Osteocyte (in vitro differentiated cells): ENCODE measurements at places on chromosomes 1 and 21. TPM values are rescaled to one million over a fixed set of nuclear protein-coding genes. Genes with fewer than 3 reads are reported as not detected.

Gene BEND5
- 1.5 and 1.7 TPM in 2 replicates for total RNA-seq

- DNase-seq: no peak
Observed at GRCh38 chr1:229693129-229693900, 67.3 kb downstream of the URB2 start.

Gene SZRD1
- 141 and 143 TPM in 2 replicates for total RNA-seq

Gene SPTA1
- not detected in 2 replicates for total RNA-seq

Gene CD1E
- not detected in 2 replicates for total RNA-seq

Gene WNT3A
- not detected in 2 replicates for total RNA-seq

GRCh38 chr1:192566657-192567056 is 8.9 kb upstream of the RGS1 start:
- no peak for DNase-seq

DNA sequence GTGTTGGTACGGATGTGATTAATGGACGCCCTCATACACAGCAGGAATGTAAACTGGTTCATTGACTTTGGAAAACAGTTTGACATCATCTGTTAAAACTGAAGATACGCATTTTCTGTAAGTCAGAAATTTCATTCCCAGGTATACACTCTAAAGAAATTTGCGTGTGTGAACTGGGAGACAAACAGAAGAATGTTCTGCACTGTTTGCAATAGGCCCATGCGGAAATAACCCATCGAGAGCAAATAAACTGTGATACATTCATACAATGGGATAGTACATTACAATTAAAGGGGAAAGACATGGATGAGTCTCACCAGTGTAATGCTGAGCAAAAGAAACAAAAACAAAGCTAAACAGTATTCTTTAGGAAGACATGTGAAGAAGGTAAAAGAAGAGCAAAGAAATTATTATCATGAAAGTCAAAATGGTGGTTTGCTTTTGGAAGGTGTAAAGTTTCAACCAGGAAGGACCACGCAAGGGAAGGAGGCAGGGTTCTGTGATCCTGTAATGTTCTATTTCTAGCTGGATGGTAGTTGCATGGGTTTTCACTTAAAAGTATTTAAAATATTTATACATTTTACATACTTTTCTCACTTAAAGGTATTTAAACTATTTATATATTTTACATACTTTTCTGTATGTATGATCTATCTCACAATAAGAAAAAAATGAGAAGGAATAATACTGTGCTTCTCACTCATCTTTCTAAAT is 30.3 kb downstream of the INTS7 start:
- DNase-seq: no peak

Gene TAL1
- not detected in 2 replicates for total RNA-seq

DNA sequence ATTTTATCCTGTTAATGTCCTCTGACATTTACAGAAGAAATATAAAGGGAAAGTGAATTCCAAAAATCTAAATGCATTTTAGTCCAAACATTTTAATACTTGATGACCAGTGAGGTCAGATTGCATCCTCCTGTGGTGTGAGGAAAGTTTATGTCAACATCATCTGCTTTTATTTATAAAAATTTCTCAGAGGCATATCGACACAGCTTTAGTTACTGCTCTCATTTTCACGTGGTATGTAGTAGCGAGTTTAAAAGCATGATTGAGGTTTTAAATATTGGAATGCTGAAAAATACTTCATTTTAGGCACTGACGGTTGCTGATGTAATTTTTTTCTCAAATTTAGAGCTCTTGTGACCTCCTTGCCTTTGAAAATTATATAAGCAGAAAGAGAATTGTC is 234.8 kb downstream of the HMCN1 start:
- DNase-seq: no peak

DNA sequence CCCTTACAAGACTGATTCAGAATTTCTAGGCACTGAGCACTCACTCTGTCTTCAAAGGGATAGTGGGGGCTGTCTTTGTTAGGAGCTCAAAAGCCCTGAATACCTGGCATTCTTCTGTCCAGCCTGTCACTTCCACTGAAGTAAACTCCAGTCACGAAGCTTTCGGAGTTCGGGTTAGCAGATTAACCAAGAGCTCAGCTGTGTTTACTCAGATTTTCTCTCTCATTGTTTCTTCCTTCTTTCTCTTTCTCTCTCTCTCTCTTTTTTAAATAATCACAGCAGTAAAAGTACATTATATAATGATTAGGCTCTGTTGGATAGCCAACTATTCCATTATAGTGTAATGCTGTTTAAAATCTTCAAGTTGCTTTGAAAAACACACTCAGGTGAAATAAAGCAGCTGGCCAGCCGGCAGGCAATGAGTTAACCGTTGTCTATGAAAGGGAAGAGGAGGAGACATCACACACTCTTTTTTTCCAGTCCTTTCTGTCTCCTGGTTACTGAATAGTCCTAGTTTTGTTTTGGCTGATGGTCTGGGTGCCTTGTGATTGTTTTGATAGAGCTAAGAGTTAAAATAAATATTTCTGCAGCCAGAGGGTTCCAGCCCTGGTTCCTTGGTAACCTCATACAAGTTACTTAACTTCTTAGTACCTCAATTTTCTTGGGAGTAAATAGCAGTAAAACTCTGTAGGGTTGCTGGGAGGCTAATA is 89.8 kb downstream of the ADSS2 start:
- DNase-seq: no peak

GRCh38 chr1:156591181-156591431 is 470 bp upstream of the NAXE start:
- no peak for DNase-seq

DNA sequence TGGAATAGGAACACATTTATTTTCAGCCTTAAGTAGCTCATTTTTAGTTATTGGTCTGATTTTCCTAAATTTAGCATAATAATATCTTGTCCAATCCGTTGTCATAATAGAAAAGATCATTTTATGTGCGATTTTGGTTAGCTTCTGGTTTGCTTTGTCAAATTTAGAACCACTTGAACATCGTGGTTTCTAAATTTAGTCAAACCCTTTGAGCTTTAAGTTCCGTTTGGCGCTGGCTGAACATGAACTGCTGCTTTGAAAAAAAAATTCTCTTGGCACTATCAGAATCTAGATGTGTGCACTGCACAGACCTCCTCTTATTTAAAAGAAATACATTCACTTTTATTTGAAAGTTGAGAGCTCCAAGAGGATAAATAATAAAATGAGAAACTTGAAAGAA is 370.6 kb downstream of the PTPRC start:
- DNase-seq: no peak

Gene KRTAP23-1
- not detected in 2 replicates for total RNA-seq

Gene SH2D2A
- not detected in 2 replicates for total RNA-seq

Gene PYHIN1
- total RNA-seq: not detected in 2 replicates

Gene COL8A2
- total RNA-seq: 8.2 and 10.1 TPM in 2 replicates
